Right atrium auricular region (tissue), 2 donors: ENCODE measurements at places on chromosomes 16 and 17. TPM values are rescaled to one million over a fixed set of nuclear protein-coding genes. Genes with fewer than 3 reads are reported as not detected.

Gene SP6
- total RNA-seq = 2.7 TPM

Gene ABR
- total RNA-seq = 116 TPM

Gene MLLT6
- total RNA-seq = 71.6 TPM

Gene HIGD1B
- 19.0 TPM for total RNA-seq

Gene C16orf96
- total RNA-seq = 0.24 TPM

Gene RTN4RL1
- total RNA-seq = 1.8 TPM

Gene ZP2
- total RNA-seq = not detected

Gene SLFN12
- 3.4 TPM for total RNA-seq

Gene TEKT5
- not detected for total RNA-seq

Gene IGSF6
- 0.67 TPM for total RNA-seq

Gene CLEC3A
- total RNA-seq = not detected

Gene ST6GALNAC1
- 2.4 TPM for total RNA-seq

Gene ATP2A1
- 0.26 TPM for total RNA-seq

Gene HSD17B2
- not detected for total RNA-seq

Gene AURKB
- 1.8 TPM for total RNA-seq

Gene SKAP1
- total RNA-seq = not detected

Gene ACD
- total RNA-seq = 7.0 TPM

Gene ZNF624
- total RNA-seq = 0.55 TPM

Gene KCNJ18
- not detected for total RNA-seq

Gene TRPV2
- 6.7 TPM for total RNA-seq

Gene TBC1D26
- total RNA-seq = not detected

Gene ARHGAP23
- total RNA-seq = 95.6 TPM

Gene ZFPM1
- 2.4 TPM for total RNA-seq

Gene CHST5
- total RNA-seq = not detected

Gene CYB5D1
- total RNA-seq = 6.8 TPM

Gene C16orf89
- total RNA-seq = 5.2 TPM

Gene DOC2B
- total RNA-seq = 2.4 TPM

Gene JUP
- total RNA-seq = 256 TPM

Gene LRRC3C
- not detected for total RNA-seq

Gene MRPL45
- 26.9 TPM for total RNA-seq

Gene CCR7
- total RNA-seq = 0.28 TPM

Gene TMEM238L
- not detected for total RNA-seq

Gene TPSD1
- total RNA-seq = not detected

Gene PRCD
- 3.5 TPM for total RNA-seq

Gene CENPT
- 19.1 TPM for total RNA-seq

Gene MYO19
- total RNA-seq = 8.2 TPM

Gene TBC1D3
- not detected for total RNA-seq

Gene SLFN14
- not detected for total RNA-seq

Gene ICAM2
- total RNA-seq = 109 TPM

Gene PIRT
- not detected for total RNA-seq

Gene ABCC11
- not detected for total RNA-seq

Gene DNAH9
- not detected for total RNA-seq
